ENCODE measurements at places on chromosomes 2 and 18.

DNA sequence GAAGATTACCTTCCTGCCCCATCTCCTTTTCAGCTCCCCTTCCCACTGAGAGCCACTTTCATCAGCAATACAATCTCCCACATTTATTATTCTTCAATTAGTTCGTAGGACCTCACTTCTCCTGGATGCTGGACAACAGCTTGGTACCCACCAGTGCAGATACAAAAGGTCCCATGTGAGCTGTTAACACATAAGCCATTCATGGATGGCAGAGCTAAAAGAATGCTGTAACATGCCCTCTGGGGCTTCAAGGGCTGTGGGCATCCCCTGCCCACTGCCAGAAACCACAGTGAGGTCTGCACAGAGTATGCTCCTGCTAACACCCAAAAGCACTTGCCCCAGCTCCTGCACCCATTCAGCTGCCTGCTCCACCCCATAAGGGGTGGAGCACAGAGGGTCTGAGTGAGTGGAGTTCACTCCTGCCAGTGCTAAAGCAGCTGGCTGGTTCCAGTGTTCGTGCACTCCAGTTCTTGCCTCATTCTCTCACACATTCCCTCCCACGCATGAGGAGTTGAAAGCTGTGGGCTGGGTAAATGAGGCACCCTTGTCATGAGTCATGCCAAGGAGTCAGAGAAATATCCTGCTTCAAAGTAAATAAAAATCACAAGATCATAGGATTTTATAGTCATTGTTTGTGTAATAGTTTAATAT, 305.9 kb upstream of the TMEFF2 start:
- no peak for DNase-seq

DNA sequence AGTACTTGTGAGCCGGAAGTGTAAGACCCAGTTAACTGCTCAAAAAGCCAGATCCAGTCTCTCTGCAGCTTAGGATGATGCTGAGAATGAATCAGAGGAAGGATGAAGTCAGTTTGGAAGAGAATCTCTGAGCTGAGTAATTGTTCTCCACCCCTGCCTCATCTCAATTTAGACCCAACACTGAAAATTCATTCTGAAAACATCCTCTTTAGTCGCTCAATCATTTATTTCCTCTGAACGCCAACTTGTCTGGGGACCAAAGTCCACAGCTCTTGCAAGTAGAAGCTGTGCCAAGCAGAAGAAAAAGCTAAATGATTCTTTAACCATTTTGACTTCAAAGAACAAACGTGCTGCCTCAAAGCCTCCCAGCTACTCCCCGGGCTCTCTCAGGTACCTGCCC, 177.1 kb upstream of the KLHL29 start:
- DNase-seq, result no peak

GRCh38 chr2:180890781-180891180, 89.6 kb upstream of the UBE2E3 start:
- DNase-seq, result no peak

- DNase-seq, result no peak
Observed at GRCh38 chr2:100884145-100884621, 64.2 kb downstream of the NPAS2 start.

DNA sequence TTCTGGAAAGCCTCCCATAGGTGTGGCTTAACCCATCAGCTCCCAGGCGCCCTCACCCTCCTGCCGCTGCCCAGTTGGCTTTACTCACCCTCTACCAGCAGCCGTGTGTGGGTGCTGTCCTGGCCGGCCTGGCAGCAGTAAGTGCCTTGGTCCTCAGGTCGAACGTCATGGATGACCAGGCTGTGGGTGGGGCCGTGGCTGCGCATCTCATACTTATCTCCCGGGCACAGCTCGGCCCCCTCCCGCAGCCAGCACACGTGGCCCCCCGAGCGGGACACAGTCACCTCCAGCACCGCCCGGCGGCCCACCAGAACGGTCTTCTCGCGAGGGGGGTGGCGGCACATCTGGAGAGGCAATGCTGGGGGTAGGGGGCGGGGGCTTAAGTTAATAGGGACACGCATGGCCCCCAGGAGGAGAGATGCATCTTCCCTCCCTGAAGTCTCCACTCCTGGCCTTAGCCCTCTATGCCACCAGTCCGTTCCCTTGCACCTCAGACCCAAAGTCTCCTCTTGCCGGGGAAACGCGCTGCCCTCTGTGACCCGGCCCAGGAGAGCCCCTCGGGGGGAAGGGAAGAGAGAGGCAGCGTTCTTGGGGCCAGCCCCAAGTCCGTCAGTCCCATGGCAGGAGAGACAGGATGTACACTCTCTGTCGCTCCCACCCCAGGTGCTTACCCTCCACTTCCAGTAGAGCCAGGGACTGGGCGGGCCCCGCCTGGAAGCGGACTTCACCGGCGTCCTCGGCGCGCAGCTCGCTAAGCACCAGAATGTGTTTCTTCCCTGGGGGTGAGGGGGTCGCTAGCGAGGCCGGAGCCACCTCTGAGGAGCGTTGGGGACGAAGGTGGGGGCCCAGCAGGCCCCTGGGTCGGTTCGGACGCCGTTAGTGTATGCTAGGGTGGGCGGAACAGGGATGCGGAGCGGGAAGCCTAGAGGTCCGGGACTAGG, 7.9 kb downstream of the TMEM198 start:
- DNase-seq, result peak; percentile 62

DNA sequence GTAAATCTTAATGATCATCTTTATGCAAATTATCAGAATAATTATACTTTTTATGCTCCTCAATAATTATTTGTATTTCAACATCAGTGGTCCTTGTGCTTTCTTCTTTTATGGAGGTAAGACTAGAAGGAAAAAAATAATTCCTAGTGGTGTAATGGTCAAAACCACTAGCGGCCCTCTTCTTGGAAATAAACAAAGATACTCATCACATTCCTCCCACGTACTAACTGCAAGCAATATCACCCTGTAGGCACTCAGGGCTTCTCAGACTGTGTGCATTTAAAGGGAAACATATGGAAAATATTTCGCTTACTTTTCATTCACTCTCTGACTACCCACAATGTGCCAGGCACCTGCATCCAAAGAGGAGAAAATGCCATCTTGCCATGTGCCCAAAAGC, 263.7 kb downstream of the DOK6 start:
- DNase-seq, result no peak

- no peak for DNase-seq
Observed at GRCh38 chr2:30445266-30445821, 1.7 kb upstream of the LCLAT1 start.

DNA sequence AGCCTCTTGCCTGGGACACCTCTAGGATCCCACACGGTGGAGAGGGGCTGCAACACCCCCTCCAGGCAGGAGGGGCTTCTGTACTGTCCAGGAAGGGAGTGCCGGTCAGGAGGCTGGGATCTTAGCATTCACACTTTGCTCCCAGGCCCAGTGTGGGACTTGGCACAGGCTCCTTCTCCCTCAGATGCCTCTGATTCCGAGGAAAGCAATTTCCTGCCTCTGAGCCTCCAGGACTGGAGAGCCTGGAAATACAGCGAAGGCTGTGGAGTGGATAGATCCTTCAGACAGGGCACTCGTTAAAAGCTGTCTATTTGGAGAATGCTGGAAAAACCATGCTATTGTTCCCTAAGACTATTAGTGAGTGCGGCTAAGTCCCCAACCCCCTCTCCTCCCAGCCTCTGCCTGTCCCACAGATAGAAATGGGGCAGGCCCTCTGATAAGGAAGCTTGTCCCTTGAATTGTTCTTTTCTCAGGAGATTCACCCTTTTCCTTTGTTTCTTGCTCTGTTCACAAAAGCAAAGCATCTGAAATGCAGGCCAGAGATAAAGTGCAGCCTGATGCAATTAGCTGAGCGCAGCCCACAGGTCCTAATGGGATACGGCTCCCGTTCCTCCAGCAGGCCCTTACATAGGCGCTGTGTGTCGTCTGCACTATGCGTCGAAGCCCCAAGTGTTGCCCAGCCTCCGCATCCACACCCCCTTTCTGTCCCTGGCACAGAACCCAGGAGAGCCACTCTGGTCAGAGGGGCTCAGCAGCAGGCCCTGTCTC, 252.2 kb downstream of the KLHL29 start:
- no peak for DNase-seq

GRCh38 chr2:168574856-168575630, 119.0 kb downstream of the CERS6 start:
- no peak for DNase-seq

- no peak for DNase-seq
Observed at GRCh38 chr18:10057401-10057893, 143.6 kb downstream of the VAPA start.

DNA sequence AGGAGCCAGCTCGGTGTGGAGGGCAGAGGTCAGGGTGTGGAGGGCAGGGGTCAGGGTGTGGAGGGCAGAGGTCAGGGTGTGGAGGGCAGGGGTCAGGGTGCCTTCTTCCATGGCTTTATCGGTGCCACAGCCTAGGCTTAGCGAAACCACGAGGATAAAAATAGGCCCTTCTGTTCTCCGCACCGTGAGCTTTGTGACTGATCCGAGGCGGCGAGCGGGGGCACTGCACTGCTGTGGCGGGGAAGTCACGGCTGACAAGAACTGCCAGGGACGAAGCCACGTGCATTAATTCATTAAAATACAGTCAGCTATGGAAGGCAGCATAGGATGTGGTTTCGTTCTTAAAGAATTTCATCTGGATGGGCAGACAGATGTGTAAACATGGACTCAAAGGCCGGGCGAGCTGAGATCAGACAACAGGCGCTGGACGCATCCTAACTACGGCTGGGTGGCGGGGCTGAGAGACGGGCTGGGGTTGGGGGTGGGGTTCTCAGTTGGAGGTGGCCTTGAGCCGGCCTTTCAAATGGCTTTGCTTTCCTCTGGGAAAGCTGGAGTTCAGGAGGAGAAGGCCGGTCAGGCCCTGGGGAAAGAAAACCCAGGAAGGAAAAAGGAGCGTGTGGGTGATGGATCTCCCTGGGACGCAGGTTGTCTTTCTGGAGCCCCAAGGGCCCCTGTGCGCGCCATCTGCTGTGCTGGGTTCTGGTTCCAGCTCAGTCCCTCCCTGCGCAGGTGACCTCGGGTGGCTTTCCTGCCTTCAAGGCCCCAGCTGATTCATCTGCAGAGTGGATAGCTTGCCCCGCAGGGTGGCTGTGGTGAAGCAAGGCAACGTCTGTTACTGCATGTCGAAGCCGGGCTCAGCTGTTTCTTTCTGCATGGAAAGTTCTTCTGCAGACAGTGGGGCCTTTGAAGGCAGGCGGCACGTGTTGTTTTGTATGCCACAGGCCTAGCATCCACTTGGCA, 958 bp upstream of the ALLC start:
- DNase-seq, result no peak

GRCh38 chr2:23529659-23530058, 144.7 kb downstream of the KLHL29 start:
- DNase-seq, result no peak

DNA sequence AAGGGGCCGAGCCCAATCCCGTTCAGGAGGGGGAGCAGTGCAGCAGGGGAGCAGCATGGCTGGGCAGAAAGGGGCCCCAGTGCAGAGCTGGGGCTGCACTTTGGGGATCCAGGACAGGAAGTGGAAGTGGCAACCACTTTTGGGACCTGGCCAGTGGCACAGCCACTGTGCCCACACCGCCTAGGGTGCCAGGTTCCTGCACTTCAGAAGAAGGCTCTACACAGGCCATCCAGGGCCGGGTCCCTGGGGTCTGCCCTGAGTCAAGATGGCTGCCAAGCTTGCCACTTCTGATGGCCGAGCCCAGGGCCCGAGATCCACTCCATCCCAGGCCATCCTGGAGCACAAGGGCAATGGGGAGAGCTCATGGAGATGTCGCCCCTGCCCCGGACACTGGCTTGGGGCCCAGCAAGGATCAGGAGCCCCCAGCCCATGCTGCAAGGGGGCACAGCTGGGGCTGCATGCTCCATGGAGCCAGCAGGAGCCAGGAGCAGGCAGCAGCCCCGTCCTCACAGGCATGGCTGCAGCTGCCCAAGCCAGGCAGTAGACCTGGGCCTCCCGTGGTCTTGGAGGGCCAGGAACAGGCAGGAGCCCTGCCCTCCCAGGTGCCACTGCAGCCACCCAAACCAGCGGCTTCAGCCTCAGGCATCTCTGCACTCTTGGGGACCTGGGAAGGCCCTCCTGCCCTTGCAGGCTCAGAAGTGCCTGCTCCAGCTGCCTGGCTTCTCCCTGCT, 35.0 kb upstream of the ID2 start:
- DNase-seq, result no peak

GRCh38 chr2:237072067-237072931, 13.4 kb upstream of the COPS8 start:
- peak; percentile 63 for DNase-seq

- DNase-seq, result no peak
Observed at GRCh38 chr2:165792104-165792454, 2.0 kb downstream of the GALNT3 start.

- peak; percentile 70 for DNase-seq
Observed at GRCh38 chr18:77321823-77322805, 72.5 kb downstream of the GALR1 start.

DNA sequence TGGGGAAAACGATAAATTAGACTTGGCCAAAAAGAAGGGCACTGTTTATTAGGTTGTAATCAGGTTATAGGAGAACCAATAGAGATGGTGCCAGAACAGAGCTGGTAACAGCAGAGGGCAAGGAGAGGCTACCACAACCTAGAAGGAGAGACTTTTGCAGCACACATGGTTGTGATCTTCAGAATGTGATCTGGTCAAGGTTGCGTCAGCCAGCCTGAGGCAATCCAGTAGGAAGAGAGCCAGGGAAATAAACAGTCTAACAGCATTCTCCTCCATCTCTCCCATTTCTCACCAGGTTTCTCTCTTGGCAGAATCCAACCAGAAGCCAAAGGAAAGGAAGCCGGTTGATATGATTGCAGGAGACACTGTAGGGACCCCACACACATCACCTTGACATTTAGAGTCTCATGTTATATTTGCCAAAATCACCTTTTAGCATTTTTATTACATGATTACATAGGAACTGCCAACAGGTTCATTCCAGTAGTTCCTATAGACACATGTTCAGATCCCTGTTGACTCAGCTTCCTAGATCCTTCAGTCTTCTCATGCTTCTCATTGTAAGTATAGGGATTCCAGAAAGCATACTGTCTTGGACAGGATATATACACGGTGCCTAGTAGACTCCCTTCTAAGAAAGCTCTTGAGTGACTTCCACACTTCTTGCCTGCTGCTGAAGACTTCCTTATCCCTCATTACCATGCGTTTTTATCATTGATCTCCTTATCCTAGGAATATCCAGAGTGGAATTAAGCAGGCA, 17.6 kb upstream of the SPATS2L start:
- no peak for DNase-seq

GRCh38 chr2:40317761-40318160, 134.1 kb downstream of the SLC8A1 start:
- DNase-seq, result no peak

GRCh38 chr2:20650393-20650876, 463 bp downstream of the HS1BP3 start:
- no peak for DNase-seq

- no peak for DNase-seq
Observed at GRCh38 chr2:232236200-232236599, 142.4 kb upstream of the ALPP start.

DNA sequence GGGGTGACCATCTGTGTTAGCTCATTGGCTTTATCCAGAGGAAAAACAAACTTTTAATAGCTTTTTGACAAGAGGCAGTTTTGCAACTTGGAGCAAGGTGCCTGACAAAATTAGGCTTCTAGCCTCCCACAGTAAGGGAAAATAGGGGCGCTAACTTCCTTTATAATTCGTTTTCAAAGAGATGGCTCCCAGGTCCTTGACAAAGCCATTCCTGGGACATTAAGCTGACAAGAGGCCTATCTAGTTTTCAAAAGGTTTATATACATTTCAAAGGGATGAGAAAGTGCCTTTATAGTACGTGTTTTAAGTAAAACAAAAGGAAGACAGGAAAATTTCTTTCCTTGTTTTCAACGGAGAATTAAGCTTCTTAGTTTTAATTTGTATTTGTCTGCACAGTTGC, 159.4 kb upstream of the GCFC2 start:
- DNase-seq, result no peak
